Hindlimb muscle (tissue), 1 donor: ENCODE measurements at places on chromosomes 5 and 9.

DNA sequence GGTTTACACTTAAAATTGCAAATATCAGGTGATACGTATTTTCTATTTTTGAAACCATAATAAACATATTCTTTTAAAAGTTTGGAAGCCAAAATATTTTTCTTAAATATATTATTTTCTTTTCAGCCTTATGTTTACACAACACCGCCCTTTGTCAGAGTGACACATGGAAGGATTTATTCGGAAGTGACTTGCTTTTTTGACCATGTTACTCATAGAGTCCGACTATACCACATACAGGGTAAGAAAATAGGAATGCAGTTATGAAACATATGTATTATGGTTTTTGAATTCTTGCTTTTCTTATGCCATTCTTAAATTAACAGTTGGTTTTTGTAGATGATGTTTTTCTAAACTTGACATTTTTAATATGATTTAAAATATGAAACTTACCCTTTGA lies 133.9 kb downstream of the MAN2A1 start:
- DNase-seq: no peak

DNA sequence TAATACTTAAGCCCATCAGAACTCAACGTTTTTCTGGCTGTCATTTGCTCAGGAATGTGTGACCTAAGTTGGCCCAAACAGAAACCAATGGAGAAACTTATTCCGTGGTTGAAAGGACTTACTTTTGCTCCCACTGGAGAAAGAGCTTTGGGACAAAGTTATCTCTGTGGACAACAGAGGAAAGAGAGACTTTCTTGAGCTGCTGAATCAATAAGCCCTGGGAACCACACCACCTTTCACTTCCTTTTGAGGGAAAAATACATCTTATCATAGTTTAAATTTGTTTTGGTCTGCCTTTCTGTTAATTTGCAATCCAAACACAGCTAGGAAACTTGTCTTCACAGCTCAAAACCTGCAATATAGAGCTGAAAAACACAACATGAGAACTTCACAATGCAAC lies 62.8 kb upstream of the VCAN start:
- DNase-seq: no peak

GRCh38 chr5:89556215-89556913 lies 673.4 kb upstream of the MEF2C start:
- no peak for DNase-seq

DNA sequence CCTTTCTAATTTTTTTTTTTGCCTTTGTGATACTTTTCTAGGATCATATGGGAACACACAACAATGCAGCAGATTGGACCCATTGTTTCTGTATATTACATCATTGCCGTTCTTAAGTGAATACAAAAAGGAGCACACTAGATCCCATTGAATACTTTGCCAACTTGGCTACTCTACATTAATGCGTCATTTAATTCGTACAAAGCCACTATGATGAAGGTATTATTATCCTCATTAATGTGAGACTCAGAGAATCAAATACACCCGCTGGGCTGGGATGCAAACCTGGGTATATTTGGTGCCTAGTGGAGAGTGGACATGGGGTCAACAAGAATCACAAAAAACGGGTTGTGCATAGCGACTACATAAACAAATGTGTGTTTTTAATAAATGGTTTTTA lies 31.9 kb downstream of the OR2K2 start:
- DNase-seq: no peak

DNA sequence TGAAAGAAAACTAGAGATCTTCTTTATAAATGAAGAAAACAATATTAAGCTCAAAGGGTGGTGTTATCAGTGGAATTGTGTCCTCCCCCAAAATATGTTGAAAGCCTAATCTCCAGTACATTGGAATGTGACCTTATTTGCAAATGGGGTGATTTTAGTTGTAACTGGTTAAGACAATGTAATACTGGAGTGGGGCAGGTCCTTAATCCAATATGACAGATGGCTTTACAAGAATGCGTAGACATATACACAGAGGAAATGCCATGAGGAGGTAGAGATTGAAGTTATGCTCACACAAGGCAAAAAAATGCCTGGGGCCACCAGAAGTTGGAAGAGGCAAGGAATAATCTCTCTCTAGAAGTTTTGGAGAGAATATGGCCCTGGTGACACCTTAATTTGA lies 13.7 kb upstream of the TRIM32 start:
- no peak for DNase-seq

DNA sequence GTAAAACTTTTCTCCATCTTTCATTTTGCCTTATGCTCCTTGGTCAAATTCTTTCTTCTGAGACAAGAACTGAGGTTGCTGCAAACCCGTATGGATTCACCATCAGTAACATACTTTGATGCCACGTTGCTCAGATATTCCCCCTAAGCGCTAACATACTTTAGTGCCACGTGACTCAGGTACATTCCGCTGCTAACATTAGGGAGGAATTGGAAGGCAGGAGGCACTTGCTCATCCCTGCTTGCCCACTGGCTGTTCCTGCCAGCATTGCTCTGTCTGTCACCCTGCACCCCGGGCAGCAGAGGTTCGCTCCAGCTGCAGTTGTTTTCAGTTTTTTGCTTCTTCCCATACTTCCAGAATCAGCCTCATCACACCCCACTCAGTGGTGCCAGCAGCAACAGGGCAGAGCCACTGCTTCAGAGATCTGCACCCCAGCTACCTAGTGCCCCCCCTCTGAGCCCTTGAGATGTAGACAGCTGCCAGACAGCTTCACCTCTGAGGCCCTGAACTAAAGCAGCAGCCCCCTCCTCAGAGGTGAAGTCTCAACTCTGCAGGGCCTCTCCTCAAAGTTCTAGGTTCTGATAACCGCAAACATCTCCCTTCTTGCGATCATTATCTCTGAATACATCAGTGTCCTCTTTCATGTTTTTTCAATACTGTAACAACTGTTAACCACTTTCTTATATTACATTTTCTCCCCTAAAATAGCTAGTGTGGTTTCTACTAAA lies 228.0 kb upstream of the KIF2A start:
- no peak for DNase-seq

DNA sequence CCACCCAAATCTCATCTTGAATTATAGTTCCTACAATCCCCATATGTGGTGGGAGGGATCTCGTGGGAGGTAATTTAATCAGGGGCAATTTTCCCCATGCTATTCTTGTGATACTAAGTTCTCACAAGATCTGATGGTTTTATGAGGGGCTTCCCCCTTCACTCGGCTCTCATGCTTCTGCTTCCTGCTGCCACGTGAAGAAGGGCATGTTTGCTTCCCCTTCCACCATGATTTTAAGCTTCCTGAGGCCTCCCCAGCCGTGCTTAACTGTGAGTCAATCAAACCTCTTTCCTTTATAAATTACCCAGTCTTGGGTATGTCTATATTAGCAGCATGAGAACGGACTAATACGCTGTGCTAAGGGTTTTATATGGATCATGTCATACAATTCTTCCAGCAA lies 72.3 kb downstream of the TLE4 start:
- DNase-seq: no peak

DNA sequence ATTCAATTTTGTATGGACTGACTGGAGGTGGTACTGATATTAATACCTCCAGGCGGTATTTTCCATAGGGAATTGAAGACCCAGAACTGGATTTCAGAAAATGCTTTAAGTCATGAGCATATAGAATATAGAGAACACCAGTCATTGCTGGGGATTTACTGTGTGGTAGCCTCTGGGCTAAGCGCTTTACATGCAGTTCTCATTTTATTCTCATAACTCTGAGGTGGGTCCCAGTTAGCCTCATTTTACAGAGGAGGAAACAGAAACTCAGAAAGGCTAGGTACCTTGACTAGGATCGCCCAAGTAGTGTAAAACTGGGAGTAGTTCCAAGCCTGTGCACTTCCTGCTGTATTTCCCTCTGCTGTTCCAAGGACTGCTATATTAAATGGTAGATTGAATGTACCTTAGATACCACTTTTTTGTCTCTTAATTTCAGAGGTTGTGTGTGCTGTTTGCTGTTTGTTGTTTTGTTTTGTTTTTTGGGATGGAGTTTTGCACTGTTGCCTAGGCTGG lies 13.8 kb downstream of the SLC44A1 start:
- DNase-seq: no peak

GRCh38 chr5:31452314-31452713 lies 79.6 kb downstream of the DROSHA start:
- DNase-seq: no peak

DNA sequence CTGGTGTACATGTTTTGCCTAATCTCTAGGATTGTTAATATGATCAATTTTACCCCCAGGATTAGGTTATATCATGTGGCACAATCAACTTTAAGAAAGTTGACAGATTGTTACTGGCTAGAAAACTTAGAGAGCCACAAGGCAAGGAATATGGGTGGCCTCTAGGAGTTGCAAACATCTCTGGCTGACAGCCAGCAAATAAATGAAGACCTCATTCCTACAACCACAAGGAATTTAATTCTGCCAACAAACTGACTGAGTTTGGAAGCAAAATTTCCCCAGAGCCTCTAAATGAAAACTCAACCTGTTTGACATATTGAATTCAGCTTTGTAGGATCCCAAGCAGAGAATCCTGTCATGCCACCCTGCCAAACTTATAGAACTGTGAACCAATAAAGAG lies 196.4 kb upstream of the PTGER4 start:
- DNase-seq: no peak

- no peak for DNase-seq
Observed at GRCh38 chr9:130661451-130662098, 2.8 kb upstream of the PRDM12 start.

GRCh38 chr5:32842813-32843530 lies 131.9 kb downstream of the NPR3 start:
- DNase-seq: no peak

DNA sequence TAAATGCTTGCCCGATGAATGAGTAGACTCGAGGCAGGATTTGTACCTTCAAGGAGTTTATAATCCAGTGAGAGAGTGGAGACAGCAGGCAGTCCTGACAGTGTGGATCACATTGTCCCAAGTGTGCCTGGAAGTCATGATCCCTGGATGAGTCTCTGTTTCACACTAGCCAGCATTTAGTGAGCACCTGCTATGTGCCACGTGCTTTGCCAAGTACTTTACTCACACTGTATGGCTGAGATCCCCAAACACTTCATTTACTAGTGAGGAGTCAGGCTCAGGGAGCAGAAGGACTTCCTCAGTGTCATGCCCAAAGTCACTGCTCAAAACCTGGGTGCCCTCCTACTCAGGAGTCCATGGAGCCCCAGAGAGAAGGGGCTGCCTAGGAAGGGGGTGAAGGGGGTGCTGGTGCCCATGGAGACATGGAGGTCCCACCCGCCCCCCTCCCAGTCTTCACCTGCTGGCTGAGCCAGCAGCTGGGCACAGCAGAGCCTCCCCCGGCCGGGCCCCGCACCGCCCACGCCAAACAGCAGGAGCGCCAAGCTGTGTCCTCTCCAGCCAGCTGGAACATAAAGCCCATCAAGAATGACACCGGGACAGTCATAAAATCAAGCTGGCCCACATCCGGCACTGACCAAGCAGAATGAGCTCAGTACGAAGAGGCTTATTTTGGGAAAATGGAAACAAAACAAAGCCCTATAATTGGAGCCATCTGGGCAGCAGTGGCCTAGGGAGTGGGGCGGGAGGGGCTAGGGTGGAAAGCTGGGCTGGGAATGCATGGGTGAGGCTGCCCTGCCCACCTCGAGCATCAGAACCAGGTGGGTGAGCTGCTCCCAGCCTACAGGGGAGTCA lies 10.6 kb downstream of the LAMC3 start:
- no peak for DNase-seq

- peak; percentile 75 for DNase-seq
Observed at GRCh38 chr9:121499427-121500164, at the start of gene GGTA1. TSS of gene GGTA1 (minus strand) at chr9:121499844. CDS start at chr9:121467922, 31,922 bp downstream.

DNA sequence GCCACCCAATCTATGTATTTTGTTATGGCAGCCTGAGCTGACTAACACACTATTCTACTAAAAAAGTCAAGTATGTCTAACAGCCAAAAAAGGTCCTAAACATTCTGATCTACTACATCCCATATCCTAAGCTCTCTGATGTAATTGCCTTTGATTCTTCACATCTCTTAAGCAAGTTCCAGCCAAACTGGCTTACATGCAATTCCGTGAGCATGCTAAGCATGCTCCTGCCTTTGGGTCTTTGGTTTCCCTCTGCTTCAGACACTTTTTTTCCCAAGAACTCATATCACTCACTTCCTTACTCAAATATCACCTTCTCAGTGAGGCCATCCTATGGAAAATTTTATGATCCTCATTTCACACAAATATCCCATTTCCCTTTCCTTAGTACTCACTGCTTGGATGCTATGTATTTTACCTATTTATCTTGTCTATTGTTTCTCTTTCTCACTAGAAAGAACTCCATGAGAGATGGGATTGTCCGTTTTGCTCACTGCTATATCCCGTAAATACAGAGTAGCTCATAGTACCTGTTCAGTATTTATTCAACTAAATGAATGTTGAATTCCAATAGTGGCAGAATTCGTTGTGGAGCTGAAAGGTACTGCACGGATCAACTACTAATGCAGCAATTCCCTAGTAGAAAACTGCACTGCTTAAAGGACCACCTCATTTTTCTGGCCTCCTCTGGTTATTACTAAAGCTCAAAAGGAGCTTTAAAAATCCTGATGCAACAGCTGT lies 2.3 kb upstream of the SLC12A2 start:
- peak; percentile 15 for DNase-seq

- no peak for DNase-seq
Observed at GRCh38 chr9:135120249-135120648, 32.8 kb downstream of the OLFM1 start.

DNA sequence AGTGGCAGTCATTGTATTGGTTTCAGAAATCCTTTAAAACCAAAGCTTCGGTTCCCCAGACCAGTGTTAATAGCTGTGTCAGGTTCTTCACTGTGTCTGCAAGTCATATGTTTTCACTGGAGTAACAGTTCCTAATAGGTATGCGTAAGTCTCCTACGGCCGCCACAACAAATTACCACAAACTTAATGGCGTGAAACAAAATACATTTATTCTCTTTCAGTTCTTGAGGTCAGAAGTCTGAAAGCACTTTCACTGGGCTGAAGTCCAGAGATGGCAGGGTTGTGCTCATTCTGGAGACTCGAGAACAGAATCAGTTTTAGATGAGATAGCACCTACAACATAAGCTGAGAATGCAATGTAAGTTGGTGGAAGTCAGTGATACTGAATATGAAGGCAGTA lies 556.2 kb downstream of the TLE4 start:
- DNase-seq: no peak

DNA sequence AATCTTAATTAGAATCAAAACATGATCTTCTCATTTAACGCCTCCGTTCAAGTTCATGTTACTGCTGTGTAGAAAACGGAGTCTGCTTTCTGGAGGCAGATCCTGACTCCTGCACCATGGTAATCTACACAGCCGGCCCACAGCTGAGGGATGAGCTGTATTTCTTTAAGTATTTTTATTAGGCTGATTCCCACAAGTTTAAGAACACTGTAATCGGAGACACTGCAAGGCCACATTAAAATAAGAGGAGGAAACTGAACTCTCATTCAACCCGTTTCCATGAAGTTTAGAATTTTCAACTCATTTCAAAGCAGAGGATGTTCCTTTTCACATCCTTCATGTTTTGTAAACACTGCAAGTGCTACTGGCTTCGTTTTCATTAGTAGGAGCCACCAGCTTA lies 372.2 kb downstream of the NFIB start:
- DNase-seq: peak; percentile 70

- no peak for DNase-seq
Observed at GRCh38 chr5:88663793-88664216, 219.2 kb downstream of the MEF2C start.

- no peak for DNase-seq
Observed at GRCh38 chr9:110016340-110016739, 191.6 kb downstream of the C9orf152 start.
